ENCODE measurements at places on chromosomes 2 and 18. TPM values are rescaled to one million over a fixed set of nuclear protein-coding genes. Genes with fewer than 3 reads are reported as not detected.

FARSB gene
- 31.5 TPM for polyA plus RNA-seq

ALPP gene
- not detected for polyA plus RNA-seq

TPO gene
- not detected for polyA plus RNA-seq

GFPT1 gene
- polyA plus RNA-seq, result 6.5 TPM

GRB14 gene
- not detected for polyA plus RNA-seq
